ENCODE measurements at places on chromosomes 11 and 22.
A peak's percentile ranks its signal among the peaks of the same experiment; 100 is the strongest.

DNA sequence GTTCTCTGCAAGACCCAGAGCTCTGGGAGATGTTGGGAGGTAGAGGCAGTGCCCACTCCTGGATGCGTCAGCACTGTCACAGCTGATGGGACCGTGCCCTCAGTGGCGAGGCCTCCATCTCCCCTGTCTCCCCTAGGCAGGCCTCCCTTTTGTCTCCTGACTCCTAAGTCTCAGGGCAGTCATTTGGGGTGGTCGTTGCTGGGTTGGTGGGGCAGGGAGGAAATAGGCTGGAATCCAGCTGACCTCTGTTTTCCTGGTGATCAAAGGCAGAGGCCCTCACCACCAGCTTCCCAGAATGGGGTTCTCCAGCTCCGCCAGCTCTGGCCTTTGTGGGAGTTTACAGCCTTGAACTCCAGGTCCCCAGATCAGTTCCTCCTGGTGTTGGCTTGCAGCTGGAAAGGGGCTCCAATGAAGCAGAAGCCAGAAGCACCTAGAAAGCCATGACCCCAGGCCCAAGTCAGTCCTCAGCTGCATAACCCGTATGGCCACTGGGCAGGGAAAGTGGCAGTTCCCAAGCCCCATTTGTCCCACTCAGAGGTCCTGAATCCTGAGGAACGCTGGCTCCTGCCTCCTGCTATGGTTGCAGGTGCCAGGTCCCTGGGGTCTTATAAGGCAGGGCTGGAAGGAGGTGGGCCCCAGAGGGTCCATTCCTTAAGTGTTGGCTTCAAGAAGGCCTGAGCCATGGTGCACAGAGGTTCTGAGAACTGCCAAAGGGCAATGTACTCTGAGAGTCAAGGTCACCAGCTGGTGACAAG, 7.3 kb upstream of the FXYD2 start:
- DNase-seq = no peak

DNA sequence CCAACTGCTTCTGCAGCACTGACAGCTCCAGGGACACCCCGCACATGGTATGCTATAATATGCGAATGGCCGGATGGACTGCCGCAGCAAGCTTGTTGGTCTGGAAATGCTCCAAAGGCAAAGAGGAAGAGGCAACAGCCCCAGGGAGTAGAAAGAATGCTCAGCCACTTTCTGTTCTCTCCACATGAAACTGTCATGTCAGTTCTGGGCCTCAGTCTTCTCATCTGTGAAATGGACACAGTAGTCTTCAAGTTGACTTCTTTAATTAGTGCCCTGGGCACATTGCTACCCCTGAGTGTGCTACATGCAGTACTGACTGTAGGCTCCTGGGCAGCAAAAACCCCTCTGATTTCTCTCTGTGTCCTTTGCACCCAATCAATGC, 19.9 kb downstream of the IL10RA start:
- no peak for DNase-seq

DNA sequence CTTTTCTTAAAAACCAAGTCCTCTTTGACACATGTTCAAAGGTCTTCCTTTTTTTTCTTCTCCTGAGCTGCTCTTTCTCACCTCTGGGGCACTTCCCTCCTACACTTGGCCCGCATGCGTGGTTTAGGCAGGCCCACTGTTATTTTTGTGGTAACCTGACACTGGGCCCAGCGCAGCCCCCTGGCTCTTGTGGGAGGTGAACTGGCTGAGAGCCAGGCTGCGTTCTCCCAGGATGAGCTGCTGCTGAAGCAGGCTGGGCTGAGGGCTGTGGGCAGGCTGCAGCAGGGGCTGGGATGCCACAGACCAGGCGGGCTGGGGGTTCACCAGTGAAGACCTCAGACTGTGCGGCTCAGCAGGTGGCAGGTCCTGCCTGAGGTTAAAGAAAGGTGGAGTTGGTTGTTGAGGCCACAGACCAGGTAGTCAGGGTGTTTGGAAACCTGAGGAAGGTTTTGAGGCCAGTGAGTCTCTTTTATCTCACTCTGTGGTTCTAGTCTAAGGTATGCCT, 72.4 kb downstream of the TEAD1 start:
- DNase-seq = no peak

DNA sequence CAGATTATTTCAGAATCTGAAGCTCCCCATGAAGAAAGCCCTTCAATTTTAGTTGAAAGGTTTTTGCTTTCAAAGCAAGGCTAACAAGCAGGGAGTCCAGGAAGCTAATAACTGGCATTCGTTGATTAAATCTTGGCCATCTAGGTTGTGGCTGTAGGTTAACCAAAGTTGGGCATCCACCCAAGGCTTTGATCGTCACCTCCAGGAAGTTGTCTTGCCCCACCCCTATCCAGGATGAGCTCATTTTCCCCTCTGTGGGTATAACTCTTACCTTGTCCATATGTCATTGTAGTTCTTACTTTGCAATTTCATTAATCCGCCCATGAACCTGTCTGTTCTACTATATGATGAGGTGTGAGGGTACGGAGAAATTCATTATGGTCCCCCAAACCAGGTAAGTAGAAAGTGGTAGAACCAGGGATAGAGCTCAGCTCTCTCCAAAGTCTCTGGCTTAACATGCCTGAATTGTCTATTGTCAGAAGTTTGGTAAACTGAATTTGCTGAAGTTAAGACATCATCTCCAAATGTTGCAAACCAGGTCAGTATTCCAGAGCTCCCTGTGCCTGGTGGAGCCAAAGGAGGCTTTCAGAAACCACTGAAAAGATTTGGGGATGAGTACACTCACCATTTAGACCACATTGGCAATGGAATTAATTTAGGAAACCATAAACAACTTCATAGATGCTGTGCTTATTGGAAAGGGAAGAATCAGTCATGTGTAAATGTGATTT, 97.1 kb downstream of the CD44 start:
- no peak for DNase-seq

- DNase-seq = no peak
These were observed 6.0 kb upstream of the PAK1 start for GRCh38 chr11:77479746-77480352.

DNA sequence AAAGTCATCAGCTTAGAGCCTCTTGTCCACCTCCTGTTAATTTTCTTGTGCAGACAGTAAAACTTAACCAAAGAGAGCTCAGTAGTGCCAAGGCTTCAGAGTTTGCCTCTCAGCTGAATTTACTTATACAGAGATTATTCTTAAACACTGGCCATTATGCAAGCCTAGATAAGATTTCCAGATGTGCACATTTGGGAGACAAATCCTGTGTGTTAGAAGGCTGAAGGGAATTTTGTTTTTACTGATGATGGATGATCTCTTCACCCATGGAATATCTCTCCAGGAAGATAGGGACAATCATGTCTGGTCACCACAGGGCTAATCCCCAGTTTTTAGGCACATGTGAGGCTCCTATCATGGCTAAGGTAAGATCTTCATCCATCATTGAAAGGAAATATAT, 157.6 kb upstream of the FAT3 start:
- no peak for DNase-seq

DNA sequence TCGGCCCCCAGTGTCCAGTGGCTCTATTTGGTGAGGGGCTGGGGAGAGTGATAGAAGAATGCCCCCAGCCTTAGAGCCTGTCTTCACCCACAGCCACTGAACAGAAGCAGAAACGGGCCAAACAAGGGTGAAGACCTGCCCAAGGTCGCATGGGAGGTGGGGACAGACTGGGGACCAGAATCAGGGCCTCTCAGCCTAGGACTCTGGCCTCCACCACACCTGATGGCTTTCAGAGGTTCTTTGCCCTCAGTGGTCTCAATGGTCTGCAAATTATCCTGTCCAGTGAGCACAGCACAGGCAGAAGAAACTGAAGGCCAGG, 4.5 kb upstream of the MYRF start:
- DNase-seq = no peak

DNA sequence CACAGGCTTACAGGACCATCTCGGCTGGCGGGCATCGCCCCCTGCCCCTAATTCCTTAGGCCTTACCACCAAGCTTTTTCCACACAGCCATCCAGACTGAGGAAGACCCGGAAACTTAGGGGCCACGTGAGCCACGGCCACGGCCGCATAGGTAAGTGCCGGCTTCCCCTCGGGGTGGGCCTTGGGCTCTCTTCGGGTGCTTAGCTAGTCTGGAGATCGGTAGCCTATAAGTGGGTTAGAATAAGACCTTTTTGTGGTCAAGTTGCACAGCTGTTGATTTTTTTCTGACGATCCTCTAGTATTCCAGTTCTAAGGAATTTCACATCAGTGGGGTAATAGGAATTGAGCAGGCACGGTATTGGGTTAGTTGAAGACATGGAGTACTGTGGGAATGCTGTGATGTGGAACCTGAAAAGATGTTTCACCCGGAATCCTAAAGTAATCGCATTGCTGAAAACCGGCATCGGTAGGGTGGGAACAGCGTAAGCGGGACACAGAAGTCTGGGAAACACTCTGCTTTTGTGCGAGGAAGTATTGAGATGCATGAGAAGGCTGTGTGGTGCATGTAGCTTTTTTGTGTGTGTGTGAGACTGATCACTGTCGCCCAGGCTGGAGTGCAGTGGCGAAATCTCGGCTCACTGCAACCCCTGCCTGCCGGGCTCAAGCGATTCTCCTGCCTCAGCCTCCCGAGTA, 669 bp downstream of the RPL27A start:
- peak; percentile 12 for DNase-seq

GRCh38 chr22:19643448-19644313, 70.6 kb upstream of the SEPTIN5 start:
- no peak for DNase-seq

DNA sequence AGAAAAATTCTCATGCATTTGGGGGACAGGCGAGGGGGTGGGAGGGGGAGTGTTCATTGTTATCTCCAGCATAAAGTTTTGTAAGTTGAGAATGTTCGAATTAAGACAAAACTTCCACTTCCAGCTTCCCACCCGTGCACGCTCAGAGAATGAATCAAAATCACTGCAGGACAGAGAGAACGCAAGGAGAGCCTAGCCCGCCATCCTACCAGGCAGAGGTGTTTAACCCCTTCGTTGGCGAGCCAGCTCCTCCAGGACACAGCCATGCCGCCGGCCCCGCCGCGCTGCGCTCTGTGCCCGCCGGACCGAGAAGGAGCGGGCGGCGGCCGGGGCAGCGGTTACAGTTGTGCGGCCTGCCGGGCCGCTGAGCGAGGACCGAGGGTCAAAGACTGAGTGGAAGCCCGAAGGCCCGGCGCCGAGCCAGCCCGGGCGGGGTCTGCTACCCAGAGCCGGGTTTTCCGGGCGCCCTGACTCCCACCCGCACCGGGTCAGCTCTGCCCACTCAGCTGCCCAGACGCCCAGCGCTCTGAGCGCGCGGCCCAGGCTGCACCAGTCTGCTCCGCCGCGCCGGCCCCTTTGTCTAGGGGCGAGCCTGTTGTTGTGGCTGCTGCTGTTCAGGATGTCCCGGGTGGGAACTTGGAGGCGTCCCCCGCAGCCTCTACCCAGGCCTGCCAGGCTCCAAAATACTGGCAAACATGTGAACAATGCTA, at the start of gene NOX4:
TSS of gene NOX4 (minus strand) at position 395 of the 710 bp plus-strand sequence. CDS start at position 266, 129 bp downstream.
- DNase-seq = no peak

- no peak for DNase-seq
These were observed 123.4 kb upstream of the OR9Q1 start for GRCh38 chr11:57900320-57900719.

GRCh38 chr11:3049430-3050243, 7.6 kb downstream of the CARS1 start:
- no peak for DNase-seq

DNA sequence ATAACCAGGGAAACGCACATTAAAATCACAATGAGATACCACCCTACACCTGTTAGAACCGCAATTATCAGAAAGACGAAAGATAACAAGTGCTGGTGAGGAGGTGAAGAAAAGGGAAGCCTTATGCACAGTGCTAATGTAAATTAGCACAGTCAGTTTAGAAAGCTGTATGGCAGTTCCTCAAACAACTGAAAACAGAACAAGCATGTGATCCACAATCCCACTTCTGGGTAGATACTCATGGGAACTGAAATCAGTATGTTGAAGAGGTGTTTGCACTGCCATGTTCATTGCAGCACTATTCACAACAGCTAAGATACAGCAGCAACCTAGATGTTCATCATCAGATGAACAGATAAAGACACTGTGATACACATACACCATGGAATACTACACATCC, 75.0 kb upstream of the CCND1 start:
- no peak for DNase-seq

DNA sequence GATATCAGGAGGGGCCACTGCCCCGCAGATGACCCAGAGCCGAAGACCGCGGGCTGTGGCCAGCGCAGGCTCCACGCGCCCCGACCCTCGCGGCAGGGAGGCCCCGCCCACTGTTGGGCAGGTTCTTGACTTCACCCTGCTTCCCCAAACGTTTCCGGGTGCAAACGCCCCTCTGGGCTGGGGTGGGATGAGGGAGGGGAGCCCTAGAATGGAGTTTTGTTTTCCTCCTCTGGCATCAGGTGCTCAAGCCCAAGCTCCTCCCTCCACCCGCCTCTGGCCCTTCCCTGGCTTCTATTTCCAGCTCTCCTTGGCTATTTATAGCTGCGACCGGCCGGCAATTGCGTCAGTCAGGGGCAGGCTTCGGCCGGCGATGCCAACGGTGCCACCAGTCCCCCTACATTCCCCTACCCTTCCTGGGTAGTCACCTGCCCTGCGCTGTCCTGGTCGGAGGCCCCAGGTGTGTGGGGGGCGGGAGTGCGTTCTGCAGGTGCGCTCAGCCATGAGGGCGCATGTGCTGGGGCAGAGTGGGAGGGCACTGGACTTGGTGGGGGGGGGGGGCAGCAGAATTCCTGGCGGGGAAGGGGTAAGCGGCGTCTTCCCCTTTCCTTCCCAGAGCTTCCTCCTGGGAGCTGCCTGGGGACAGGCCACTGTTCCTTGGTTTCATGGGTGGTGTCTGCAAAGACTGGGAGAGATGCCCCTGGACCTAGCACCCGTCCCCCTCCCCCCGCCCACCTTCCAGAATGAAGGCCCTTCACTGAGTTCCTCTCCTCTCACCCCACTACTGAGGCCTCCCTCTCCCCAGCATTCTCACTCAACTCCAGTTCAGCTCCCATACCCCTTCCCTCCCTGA, 23.6 kb downstream of the DUSP8 start:
- DNase-seq = no peak

GRCh38 chr11:117337076-117337475, 9.4 kb downstream of the CEP164 start:
- DNase-seq = no peak

DNA sequence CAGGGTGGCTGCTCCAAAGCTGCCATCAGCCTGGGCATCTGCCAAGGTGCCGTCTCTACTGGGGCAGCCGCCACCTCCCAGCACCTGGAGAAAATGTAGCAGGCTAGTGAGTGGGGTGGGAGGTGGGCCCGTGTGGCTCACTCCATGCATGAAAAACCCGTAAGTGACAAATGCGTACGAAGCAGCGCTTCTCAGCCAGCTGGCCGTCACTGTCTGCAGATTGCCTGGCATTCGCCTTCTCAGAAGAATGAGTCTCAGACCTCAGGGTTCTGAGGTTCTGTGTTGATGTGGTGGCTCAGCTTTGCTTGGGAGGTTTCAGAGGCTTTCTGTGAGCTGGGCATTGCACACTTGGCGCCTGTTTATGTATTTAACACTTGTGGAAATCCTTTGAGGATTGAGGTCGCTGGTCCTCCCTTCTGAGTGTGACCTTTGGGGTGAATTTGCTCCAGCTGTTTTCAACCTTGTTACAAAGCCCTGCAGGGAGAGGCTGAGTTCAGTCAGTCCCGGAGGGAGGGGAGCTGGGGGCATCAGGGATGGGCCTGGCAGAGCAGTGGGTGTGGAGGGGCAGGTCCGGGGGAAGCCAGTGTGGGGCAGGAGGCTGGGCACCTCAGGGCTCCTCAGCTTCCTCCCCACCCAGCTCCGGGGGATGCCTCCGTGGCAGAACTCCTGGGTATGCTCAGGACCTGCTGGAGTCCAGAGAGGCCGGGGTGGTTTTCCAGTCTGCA, 977.0 kb downstream of the TBC1D22A start:
- no peak for DNase-seq
